GM10248 (cell line): ENCODE measurements at places on chromosomes 16 and 17.

- DNase-seq = no peak
These were observed 4.8 kb upstream of the ERCC4 start for GRCh38 chr16:13915033-13915635.

- no peak for DNase-seq
These were observed 1.1 kb upstream of the AXIN1 start for GRCh38 chr16:353404-354290.

DNA sequence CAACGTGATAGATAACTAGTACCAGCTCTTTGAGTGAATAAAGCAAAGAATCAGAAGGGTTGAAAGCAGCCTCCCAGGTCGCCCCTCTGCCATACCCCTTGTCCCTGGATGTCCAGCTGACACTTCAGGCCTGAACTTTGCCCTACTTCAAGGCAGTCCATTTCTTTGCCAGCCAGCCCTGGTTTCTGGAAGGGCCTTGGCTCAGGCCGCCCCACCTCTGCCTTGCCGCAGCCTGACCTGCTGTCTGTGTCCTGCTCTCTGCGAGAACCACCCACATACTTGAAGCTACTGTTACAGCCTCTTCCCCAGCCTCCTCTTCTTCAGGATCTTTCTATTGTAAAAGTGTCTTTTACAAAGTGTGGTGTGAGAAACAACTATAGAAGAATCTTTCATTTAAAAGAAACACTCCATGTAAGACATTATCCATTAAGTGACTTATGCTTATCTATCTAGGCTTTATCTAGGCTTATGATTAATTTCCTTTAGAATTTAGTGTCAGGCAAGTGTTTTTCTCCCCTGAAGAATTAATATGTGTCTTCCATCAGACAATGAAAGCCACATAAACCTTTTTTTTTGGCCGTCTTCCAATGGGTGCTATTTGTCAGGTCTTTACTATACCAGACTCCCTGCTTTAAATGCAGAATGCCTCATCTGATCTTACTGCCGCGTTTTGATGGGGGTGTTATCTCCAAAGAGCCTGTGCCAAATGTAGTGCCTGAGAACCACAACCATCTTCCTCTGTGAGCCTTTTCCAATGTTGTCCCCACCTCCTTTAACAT lies 133.9 kb downstream of the SOCS1 start:
- no peak for DNase-seq

- peak; percentile 52 for DNase-seq
These were observed 3.5 kb downstream of the LIMD2 start for GRCh38 chr17:63696381-63696961.

GRCh38 chr17:74523308-74523707 lies 8.0 kb downstream of the CD300LB start:
- no peak for DNase-seq

- DNase-seq = no peak
These were observed 1846.1 kb downstream of the TP53TG3F start for GRCh38 chr16:35305476-35305875.

GRCh38 chr17:56810343-56810742 lies 23.4 kb downstream of the C17orf67 start:
- DNase-seq = no peak

- peak; percentile 73 for DNase-seq
These were observed 1.5 kb downstream of the HCFC1R1 start for GRCh38 chr16:3022208-3022683.

- DNase-seq = no peak
These were observed 479 bp upstream of the ZNF207 start for GRCh38 chr17:32349503-32349853.

GRCh38 chr16:1300664-1301476 lies 8.6 kb upstream of the UBE2I start:
- DNase-seq = peak; percentile 88
